ENCODE measurements at places on chromosomes 2 and 18.
A peak's percentile ranks its signal among the peaks of the same experiment; 100 is the strongest.

GRCh38 chr2:45690231-45690630 lies 38.8 kb downstream of the PRKCE start:
- DNase-seq, result no peak

DNA sequence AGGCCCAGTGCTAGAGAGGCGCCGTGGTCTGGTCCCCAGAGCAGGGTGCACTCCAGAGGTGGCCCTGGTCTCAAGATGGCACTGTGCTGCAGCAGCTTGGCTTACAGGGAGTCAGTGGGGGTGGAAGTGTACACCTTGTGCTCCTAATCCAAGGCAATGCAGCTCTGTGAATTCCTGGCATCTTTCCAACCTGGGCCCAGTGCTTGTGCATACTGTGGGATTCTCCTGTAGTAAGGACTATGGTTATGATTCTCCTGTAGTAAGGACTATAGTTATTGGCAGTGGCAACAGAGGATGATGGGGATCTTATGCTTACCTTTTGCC lies 616.7 kb upstream of the REG3G start:
- DNase-seq, result no peak

GRCh38 chr2:165840333-165840958 lies 46.4 kb upstream of the GALNT3 start:
- DNase-seq, result no peak

GRCh38 chr2:103293067-103293741 lies 531.4 kb downstream of the TMEM182 start:
- DNase-seq, result no peak

DNA sequence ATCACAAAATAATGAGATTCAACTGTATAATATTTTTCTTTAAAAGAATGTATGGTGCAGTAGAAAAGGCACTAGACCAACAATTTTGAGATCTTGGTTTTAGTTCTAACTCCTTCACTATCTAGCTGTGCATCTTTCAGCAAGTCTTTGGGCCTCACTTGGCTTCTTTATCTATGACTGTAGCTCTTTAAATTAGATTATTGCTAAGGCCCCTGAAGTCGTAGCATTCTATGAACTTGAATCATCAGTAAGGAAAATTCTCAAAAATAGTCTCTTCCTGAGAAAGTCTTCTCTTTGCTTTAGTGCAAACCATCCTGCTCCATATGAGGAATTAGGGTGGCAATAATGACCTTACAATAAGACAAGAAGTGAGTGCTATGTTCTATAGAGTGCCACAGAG lies 140.4 kb downstream of the FTCDNL1 start:
- DNase-seq, result no peak

DNA sequence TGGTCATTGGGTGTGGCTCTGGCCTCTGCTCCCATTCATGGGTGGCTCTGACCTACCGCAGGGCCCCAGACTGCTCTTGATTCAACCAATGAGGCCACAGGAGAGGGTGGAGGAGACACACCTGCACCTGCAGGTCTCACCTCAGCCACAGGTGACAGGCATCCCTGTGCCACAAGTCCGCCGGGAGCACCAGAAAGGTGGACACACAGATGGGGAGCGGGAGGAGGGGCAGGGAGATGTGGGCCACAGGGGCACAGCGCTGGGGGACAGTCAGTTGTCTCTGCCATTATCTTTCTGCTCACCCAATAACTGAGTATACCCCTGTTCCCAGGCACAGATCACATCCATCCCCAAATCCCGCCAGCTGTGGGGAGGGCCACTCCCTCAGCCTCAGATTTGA lies 189.1 kb upstream of the SALL3 start:
- no peak for DNase-seq

DNA sequence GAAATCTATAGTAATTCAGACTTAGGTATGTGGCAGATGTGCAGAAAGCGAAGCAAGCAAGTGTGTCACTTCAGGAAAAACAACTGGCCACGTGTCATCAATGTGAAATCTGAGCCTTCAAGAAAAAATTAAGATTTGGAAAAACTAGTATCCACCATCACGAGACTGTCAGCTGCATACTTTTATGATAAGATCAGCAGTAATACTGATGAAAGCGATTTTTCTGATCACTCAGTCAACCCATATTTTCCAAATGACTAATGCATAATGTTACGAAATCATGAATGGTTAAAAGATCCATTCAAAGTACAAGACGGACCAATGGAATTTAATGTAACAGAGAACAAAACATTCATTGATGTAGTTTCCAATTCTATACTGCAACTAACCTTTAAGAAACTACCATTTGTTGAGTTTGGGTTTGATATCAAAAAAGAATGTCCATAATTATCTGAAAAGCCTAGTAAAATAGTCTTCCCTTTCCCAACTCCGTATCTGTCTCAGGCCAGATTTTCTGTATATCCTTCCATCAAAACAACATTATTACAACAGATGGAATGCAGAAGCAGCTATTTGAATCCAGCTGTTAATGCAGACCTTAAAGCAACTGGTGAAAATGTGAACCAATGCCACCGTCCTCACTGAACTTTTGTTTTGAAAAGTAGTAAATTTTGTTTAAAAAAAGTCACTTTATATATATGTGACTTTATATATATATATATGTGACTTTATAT lies 17.0 kb upstream of the BCL2 start:
- DNase-seq, result no peak

- no peak for DNase-seq
Observed at GRCh38 chr18:25019086-25019860, 332.7 kb downstream of the ZNF521 start.

GRCh38 chr2:150598383-150598782 lies 110.9 kb upstream of the RND3 start:
- DNase-seq, result no peak

GRCh38 chr18:22734105-22734661 lies 198.9 kb upstream of the RBBP8 start:
- DNase-seq, result no peak

GRCh38 chr2:86383844-86384243 lies 46.4 kb upstream of the REEP1 start:
- DNase-seq, result no peak

GRCh38 chr2:8889978-8890377 lies 52.6 kb upstream of the KIDINS220 start:
- no peak for DNase-seq

GRCh38 chr18:72372076-72372475 lies 172.1 kb downstream of the CBLN2 start:
- no peak for DNase-seq

- DNase-seq, result no peak
Observed at GRCh38 chr2:239141021-239141760, 259.6 kb downstream of the HDAC4 start.

- no peak for DNase-seq
Observed at GRCh38 chr2:9809448-9810088, 33.7 kb upstream of the TAF1B start.

- DNase-seq, result no peak
Observed at GRCh38 chr2:152600051-152600657, 117.1 kb downstream of the PRPF40A start.

DNA sequence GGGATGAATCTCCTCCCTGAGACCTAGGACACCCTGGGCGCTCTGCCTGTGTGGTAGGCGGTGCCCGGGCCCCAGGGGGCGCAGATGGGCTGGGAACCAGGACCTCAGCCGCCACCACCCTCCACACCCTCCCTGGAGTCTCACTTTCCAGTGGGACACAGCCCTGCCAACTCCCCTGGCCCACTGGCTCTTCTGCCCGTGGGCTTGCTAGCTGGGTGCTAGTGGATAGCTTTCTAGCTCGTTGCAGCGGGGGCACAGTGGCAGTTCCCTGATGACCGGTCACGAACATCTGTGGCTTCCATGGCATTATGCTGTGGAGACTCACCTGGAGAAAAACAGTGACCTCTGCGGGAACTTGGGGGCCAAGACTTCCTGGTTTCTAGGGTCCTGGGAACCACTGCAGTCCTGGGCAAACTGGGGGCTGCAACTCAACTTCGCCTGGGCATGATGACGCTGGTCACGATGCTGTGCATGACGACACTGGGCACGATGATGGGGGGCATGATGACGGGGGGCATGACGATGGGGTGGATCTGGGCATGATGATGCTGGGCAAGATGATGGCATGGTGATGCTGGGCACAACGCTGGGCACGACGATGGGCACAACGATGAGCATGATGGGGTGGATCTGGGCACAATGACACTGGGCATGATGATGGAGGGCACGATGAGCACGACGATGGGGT lies 31.0 kb upstream of the ALLC start:
- DNase-seq, result no peak

GRCh38 chr2:86411396-86411795 lies 29.8 kb upstream of the KDM3A start:
- DNase-seq, result no peak

DNA sequence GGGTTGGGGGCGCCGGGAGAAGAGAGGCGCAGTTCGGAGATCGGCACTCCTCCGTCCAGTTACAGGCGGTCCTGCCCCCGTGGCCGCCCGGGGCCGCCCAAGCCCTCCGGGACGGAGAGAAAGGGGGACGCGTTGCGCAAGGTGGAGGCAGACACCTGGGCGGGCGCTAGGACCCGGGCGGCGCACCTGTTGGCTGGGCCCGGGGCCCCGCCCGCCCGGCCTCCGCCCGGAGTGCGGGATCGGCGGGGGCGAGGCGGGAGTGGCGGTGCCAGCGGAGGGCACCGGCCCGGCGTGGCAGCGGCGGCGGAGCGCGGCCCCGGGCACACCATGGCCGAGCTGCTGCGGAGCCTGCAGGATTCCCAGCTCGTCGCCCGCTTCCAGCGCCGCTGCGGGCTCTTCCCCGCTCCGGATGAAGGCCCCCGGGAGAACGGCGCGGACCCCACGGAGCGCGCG lies at the start of gene SGPP2:
Gene SGPP2, plus strand, starts transcription at position 268 of the 453 bp plus-strand sequence. Its CDS starts 60 bp downstream, at position 328.
- DNase-seq, result peak; percentile 17

DNA sequence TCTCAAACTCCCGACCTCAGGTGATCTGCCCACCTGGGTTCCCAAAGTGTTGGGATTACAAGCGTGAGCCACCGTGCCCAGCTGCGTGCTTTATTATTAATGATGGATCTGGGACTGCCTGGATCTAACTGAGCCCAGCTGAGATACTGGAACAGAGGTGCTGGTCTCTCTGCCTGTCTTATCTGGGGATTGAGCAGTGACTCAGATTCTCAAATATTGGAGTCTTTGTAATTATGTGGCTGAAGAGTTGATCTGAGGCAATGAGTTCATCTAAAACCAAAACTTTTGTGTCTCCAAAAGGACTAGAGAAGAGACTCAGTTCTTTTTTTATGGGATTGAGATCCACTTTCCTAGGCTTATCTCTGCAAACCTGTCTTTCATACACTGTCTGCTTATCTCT lies 16.3 kb downstream of the PLEKHB2 start:
- DNase-seq, result no peak

- DNase-seq, result no peak
Observed at GRCh38 chr2:189570570-189571031, 10.0 kb downstream of the SLC40A1 start.

DNA sequence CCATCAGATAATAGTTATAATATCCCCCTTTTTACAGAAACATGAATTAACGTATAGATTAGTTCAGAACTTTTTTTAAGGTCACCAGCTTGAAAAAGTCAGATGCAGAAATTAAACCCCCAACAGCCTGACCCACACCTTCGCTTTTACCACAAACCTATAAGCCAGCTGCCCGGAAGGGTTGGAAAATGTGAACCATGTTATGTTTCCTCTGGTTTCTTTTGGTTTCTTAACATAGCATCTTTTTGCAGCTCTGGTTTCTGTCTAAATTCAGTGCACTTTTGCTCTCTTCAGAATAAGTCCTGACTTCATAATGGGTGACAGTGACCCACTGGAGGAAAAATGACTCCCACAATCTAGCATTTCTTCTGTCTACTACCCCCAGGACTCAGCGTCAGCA lies 381.7 kb upstream of the DDX18 start:
- DNase-seq, result no peak

DNA sequence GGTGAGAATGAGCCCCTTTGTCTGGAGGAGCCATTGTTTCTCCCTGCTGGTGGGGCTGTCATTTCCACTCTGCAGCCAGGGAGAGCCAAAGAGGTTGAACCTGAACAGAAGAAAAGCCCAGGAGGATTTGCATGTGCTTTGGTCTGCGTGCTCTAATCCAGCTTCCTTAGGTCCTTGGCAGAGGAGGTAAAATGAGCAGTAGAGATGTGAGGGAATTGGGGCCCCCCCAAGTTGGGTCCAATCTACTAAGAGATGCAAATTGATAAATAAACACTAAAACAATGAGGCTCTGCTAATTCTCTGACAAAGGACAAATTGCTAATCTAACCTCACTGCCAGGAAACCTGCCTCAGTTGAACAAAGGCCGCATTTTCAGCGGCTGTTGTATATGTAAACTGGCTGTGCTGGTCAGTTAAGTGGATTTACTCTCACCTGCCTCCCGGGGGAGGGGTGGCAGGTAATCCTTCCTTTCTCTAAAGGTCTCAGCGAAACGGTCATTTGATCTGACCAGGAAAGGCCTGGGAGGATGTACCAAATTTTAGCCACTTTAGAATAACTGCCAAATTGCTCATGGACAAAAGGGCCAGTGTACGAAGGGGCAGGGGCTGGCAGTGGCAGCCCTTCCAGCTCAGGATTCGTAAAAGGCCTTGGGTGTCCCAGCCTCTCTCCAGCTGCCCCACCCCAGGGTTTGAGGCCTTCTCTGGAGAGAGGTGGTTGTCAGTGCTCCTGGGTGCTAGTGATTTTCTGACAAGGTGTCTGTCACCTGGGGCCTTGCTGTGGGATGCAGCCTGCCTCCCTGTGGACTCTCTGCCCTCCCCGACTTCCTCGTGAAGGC lies 193.6 kb downstream of the MIB1 start:
- no peak for DNase-seq

DNA sequence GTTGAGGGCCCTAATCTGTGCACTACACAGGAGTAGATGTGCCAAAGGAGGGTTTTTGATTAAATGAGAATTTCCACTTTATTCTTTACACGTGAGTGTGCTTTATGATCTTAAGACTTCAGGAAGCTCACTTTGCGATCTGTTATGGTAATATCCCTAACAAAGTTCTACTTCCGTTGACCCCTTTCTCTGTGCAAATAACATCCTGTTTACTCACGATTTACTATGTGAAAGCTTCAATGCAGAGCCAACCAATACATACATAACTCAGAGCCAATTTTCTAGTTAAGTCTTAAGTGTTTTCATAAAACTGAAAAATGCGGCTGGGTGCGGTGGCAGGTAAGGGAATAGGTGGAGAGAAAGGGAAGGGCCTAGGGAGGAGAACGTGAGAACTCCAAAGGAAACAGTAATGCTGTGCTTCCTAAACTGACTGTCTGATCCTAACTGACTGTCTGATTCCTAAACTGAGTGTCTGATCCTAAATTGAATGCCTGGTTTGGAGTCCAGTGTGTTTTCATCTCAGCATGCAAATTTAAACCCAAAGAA lies 87.6 kb downstream of the PLCL1 start:
- no peak for DNase-seq

DNA sequence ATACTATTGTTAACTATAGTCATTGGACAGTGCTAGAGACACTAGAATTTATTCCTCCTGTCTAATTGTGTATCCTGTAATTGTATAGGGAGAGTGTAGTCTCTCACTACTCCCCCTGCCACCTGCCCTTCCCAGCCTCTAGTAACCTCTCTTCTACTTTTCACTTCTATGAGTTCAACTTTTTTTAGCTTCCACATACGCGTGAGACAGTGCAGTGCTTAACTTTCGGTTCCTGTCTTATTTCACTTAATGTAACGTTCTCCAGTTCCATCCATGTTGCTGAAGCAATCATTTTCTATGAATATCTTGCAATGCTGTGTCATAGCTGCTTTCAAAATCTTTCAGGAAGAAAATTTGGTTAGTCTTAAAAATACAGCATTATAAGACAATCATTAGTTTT lies 22.8 kb upstream of the RUFY4 start:
- no peak for DNase-seq

All from stimulated activated naive CD8-positive, alpha-beta T cell treated with anti-CD3 and anti-CD28 coated beads, Interleukin-15, Interleukin-2, amounts not matched to agents 100 U/mL and 50 U/mL, for 24 hours (primary cell).